ENCODE measurements at places on chromosomes 1 and 21.

- DNase-seq = no peak
Observed at GRCh38 chr1:201545851-201546492, 7.0 kb downstream of the NAV1 start.

- DNase-seq = no peak
Observed at GRCh38 chr1:193625255-193625654, 438.8 kb upstream of the B3GALT2 start.

DNA sequence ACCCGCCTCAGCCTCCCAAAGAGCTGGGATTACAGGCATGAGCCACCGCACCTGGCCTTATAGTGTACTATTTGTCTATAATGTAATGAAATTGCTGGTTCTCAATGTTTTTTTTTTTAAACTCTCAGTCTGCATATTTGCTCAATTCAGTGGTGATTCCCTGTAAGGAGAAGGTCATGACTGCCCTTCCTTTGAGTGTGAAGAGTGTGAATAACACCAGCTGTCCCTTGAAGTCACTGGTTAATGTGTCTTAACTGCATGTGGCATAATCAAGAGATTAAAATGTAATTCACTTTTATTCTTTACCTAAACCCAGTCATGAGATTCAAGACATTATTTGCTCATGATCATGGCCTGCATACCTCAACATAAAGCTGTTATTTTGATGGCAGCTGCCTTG lies 30.5 kb downstream of the MTF2 start:
- DNase-seq = no peak

- no peak for DNase-seq
Observed at GRCh38 chr1:65065524-65066418, 82.2 kb upstream of the AK4 start.

Data from NCI-H226 (cell line).